ENCODE measurements at places on chromosomes 2 and 18. TPM values are rescaled to one million over a fixed set of nuclear protein-coding genes. Genes with fewer than 3 reads are reported as not detected.

The C2orf15 gene
- total RNA-seq: 1.1 TPM

The ST6GAL2 gene
- not detected for total RNA-seq

The TET3 gene
- total RNA-seq: 15.0 TPM

The CHN1 gene
- total RNA-seq: 3.8 TPM

The POLE4 gene
- 29.3 TPM for total RNA-seq

The SGPP2 gene
- 12.1 TPM for total RNA-seq

The EN1 gene
- not detected for total RNA-seq
